ENCODE measurements at places on chromosomes 1 and 21. TPM values are rescaled to one million over a fixed set of nuclear protein-coding genes. Genes with fewer than 3 reads are reported as not detected.

- DNase-seq, result no peak
- H3K4me1 ChIP-seq, result no peaks in the 10 kb centered on the region
- H3K27me3 ChIP-seq, result no peaks in the 10 kb centered on the region
- H3K27ac ChIP-seq, result no peak overlapping the region
- no peak overlapping the region for H3K4me3 ChIP-seq
Measured at GRCh38 chr1:232589812-232590743, 39.9 kb downstream of the SIPA1L2 start.

GRCh38 chr1:11383553-11384169, 95.3 kb upstream of the DISP3 start:
- no peak overlapping the region for H3K27ac ChIP-seq
- H3K27me3 ChIP-seq, result no peaks in the 10 kb centered on the region
- no peaks in the 10 kb centered on the region for H3K4me1 ChIP-seq
- DNase-seq, result no peak
- no peak overlapping the region for H3K4me3 ChIP-seq
- H3K36me3 ChIP-seq, result no peaks in the 10 kb centered on the region

DNA sequence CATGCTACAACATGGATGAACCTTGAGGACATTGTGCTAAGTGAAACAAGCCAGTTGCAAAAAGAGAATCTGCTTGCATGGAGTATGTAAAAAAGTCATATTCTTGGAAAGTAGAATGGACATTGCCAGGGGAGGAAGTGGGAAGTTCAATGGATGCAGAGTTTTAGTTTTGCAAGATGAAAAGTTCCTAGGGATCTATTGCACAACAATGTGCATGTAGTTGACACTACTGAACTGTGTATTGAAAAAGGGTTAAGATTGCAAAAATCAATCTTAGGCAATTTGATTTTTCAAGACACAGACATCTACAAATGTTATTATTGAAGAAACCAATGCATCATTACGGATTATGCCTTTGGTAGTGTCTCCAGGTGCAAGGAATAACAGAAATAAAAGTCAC, 50.3 kb upstream of the MAGI3 start:
- H3K27ac ChIP-seq, result no peak overlapping the region
- no peaks in the 10 kb centered on the region for H3K4me1 ChIP-seq
- no peak for DNase-seq

DNA sequence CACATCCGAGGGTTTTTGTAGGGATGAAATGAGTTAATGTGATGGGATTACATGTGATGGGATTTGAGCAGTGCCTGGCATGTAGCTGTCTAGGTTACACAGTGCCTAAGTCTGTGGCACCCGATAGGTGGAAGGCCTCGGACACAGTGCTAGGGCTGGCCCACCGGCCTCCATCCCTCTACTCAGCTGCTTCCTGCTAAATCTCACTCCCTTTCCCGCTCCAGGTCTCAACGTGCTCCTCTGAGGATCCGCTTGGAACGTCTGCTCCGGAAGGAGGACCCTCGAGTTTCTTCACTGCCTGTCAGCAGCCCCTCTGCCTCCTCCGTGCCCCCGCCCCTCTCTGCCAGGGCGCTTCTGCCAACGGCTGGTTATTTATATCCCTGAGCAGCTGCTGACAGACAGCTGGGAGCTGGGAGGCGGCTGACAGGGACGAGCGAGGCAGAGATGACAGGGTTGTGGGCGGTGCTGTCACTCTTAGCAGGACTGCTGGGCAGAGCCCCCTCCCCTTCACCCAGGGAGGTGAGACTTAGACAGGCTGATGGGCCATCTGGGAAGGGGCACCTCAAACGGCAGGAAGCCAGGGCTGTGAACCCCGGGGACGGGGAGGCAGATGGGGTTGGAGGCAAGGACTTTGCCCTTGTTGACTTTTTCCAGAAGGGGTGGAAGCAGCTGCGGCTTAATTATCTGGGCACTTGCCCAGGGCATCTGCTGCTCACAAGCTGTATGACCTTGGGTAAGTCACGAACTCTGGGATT, 26.6 kb upstream of the LRRN2 start:
- H3K4me1 ChIP-seq, result no peaks in the 10 kb centered on the region
- H3K4me3 ChIP-seq, result no peak overlapping the region
- H3K27me3 ChIP-seq, result no peaks in the 10 kb centered on the region

DNA sequence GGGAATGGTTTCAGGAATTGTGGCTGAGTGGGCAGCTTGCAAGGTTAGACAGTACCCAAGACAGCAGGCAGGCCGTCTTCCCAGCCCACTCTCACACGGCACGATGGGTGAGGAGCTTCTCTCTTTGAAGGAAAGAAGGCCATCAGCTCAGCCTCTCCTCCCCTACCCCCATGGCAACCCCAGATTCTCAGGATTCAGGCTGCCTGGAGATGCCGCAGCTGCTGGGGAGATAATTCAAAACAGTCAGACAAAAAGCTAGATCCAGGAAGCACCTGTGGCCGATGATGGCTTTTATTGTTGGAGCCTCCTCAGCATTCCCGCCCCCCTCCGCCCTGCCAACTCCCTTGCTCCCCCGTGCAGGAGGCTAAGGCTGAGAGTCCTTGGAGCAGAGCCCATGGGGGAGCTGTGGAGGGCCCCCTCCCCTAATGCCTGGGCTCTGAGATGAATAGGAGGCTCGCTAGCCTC, 220.5 kb downstream of the TRABD2B start:
- no peak overlapping the region for H3K4me3 ChIP-seq
- no peak overlapping the region for H3K27ac ChIP-seq
- H3K27me3 ChIP-seq, result no peaks in the 10 kb centered on the region
- H3K36me3 ChIP-seq, result no peaks in the 10 kb centered on the region
- H3K4me1 ChIP-seq, result no peaks in the 10 kb centered on the region

DNA sequence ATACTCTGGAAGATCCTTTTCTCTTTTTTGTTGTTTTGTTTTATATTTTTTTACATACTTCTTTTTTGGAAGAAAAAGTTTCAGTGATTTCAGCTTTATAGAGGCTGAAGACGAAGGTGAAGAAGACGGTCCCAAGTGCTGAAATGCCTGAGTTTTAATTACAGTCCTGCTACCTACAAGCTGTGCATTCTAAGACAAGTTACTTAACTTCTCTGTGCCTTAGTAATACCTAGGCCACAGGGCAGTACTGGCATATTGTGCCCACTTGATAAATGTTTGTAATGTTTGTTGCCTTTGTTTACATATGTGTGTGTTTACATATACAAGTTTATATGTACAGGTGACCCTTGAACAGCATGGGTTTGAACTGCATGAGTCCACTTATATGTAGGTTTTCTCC, 56.3 kb upstream of the ANGPTL3 start:
- H3K4me3 ChIP-seq, result no peak overlapping the region
- H3K27ac ChIP-seq, result no peak overlapping the region
- DNase-seq, result no peak
- no peaks in the 10 kb centered on the region for H3K27me3 ChIP-seq
- H3K36me3 ChIP-seq, result peaks cover 19% of the 10 kb centered on the region
- no peaks in the 10 kb centered on the region for H3K4me1 ChIP-seq

DNA sequence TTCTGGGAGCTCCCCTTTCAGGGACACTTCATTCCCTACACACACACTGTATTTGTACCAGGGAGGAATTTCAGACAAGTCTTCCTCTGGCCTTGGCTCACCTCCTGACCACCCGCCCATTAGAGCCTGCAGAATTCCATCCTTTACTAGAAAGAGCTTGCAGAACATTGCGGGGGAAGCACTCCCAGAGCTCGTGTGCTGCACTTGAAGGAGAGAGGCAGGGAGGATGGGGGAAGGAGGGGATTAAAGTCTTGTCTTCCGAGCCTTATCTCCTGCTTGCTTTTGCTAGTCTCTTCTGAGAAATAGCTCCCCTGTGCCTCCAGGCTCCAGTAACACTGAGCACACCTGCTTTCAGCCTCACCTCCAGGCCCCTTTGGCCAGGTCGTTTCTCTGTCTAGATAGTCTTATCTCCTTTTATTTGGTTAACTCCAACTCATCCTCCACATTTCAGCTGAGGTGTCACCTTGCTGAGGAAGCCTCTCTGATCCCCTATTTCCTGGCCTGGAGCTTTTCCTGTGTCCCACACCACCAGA, 62.0 kb downstream of the PCNX2 start:
- H3K27me3 ChIP-seq, result no peaks in the 10 kb centered on the region
- H3K4me3 ChIP-seq, result no peak overlapping the region
- no peaks in the 10 kb centered on the region for H3K4me1 ChIP-seq
- no peak for DNase-seq

- no peak overlapping the region for H3K4me3 ChIP-seq
- DNase-seq, result no peak
- no peaks in the 10 kb centered on the region for H3K27me3 ChIP-seq
- H3K27ac ChIP-seq, result no peak overlapping the region
- H3K36me3 ChIP-seq, result no peaks in the 10 kb centered on the region
- H3K4me1 ChIP-seq, result no peaks in the 10 kb centered on the region
Measured at GRCh38 chr1:106637566-106637965, 418.9 kb upstream of the PRMT6 start.

The TP73 gene
- total RNA-seq, result 0.46 TPM

The ZFP69 gene
- total RNA-seq, result 2.5 TPM
